NCI-H1092 treated with DMSO at 0.1 percent for 48 hours (cell line): ENCODE measurements at places on chromosomes 7 and 10.

GRCh38 chr10:80453842-80454512 lies at the start of gene TSPAN14:
TSS of gene TSPAN14 (plus strand) at chr10:80454310. CDS start at chr10:80489234, 34,924 bp downstream.
- peak; percentile 36 for DNase-seq

DNA sequence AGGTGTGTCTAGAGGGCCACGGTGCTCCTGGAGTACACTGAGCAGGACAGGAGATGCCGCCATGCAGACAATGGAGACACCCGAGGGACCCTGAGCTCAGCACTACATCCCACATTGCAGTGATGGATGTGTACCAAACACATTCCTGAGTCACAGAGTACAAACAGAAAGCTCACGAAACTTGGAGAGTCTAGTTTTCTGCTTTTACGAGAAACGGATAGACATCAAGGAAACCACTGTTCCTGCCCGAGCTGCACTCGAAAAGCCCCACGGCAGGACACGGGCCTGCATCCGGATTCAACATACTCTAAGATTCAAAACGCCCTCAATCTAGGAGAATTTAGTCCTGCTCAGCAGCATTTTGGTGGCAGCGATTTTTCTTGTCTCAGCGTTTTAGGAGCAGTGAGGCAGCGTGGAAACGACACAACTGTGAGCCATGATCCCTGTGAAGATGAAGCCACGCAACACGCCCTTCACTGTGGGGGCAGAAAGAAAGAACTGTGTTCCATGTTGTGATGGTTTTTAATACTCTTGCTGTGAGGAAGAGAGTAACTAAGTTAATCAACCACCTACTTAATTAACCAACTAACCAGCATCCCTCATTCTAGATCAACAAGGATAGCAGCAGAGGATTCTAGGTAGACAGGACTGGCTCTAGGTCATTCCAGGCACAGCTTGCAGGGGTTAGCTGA lies 3.2 kb downstream of the TNS3 start:
- no peak for DNase-seq

GRCh38 chr10:50600286-50600685 lies 23.5 kb downstream of the SGMS1 start:
- no peak for DNase-seq

DNA sequence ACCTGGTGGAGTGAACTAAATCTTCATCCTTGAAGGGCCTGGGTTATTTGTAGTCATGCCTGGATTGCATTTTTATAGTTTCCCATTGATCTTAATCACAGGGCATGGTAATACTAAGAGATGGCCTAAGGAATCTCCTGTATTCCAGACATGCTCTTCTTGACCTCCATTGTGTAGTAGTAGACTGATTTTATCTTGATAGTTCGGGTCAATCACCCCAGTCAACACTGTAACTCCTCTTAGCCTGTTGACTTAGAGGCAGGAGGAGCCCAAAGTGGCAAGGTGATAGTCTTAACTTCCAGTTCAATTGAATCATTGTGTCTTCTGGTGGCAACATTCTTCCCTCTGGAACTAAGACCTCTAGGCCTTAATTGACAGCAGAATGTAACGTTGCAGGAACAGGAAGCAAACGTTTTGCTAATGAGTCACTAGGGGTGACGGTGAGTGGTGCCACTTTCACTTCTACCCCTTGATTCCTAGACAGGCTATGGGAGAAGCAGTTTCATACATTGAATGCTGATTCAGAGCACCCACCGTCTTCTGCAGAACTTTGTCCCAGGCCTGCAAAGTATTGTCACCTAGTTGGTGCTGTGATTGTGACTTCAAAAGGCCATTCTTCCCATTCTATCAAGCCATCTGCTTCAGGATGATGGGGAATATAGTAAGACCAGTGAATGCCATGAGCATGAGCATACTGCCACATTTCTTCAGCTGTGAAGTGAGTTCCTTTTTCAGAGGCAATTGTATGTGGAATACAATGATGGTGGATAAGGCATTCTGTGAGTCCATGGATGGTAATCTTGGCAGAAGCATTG lies 24.0 kb upstream of the PAPSS2 start:
- DNase-seq = no peak

DNA sequence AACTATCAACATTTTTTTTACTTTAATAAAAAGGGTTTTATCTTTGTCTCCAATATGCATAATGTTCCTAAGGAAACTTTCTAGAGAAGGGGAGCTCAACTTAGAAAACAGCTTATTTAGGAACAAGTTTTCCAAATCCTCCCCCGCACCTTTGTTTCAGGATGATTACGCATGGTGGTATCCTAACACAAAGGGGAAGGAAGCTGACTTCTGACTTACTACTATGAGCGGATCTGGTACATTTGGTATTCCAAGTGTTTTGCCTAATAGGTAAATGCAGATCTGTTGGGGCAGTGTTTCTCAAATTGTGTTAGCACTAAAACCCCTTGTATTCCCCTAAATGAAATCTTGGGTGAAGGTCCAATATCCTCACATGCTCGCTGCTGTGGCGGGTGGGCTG lies 229.3 kb upstream of the KLF14 start:
- no peak for DNase-seq

GRCh38 chr10:112532189-112532588 lies 85.2 kb downstream of the VTI1A start:
- DNase-seq = no peak

DNA sequence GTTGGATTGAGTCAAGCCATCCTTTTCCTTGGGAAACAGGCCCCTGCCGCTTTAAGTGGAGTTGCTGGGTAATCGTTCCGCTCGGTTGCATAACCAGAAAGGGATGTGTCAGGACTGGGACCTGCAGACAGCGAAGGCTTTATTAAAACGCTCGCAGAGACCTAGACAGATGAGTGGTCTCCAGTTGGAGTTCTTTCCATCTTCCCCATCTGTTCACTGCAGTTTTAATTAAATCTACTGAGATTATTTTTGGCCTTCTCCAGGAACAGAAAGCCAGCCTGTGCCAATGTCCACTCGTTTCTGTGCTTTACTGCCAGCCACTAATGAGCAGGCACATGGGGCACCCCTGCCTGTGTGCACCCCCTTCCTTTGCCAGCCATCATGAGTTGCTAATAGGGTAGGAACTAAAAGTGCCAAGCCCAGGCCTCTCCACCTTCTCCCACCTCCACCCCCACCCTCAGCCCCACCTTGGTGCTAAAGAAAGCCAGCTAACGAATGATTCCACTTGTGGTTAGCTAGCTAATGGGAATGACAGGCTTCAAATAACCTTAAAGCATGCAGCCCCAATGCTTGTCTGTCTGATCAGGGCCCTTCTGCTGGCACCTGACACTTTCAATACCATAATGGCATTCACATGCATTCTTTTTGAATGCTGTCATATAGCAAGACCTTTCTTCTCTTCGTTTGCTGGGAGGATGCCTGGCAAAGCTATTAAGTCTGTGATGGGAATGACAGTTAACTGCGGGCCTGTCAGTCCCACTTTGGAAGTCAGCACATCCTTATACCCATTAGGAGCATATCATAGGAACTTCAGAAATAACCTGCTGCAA lies 556.8 kb upstream of the GALNT17 start:
- DNase-seq = peak; percentile 93

DNA sequence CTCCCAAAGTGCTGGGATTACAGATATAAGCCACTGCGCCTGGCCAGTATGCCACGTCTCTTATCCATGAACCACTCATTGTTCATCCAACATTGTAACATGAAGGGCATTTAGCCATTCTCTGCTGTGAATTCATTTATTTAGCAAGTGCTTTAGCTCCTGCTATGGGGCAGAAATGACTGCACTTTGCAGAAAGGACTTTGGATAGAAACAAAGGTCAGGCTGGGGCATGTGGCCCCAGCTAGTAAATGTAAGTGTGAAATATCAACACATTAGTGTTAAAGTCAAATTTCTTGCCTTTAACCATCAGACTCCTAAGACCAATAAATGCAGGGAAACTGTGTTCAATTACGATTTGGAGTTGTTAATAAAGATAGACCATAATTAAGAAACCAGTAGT lies 27.7 kb upstream of the TAX1BP1 start:
- DNase-seq = no peak

DNA sequence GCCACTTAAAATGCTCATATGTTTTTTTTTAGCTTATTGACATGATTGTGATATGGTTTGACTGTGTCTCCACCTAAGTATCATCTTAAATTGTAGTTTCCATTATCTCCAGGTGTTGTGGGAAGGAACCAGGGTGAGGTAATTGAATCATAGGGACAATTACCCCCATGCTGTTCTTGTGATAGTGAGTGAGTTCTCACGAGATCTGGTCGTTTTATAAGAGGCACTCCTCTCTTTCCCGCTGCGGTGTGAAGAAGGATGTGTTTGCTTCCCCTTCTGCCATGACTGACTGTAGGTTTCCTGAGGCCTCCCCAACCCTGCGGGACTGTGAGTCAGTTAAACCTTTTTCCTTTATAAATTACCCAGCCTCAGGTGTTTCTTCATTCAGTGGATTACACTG lies 80.5 kb upstream of the ETV1 start:
- DNase-seq = no peak

DNA sequence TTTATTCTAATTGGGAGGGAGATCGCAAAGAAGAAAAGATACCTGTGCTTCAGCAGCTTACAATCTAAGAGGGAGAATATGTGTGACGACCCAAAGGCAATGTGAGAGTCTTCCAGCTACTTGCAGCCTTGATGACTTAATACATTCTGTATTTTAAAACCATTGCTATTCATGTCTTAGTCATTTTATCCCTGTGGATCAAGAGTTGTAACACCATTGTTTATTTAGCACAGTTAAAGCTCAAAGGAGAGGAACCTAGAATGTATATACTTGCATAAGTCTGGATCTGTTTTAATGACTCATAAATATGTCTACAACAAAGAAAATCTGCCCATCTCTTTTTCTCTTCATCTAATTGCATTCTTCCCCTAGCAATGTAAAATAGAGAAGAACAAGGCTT lies 117.9 kb upstream of the DLX6 start:
- no peak for DNase-seq

GRCh38 chr7:98594348-98594747 lies 22.7 kb upstream of the NPTX2 start:
- no peak for DNase-seq

GRCh38 chr7:18689551-18689950 lies 194.0 kb downstream of the HDAC9 start:
- DNase-seq = no peak

GRCh38 chr7:91683823-91684222 lies 196.7 kb downstream of the MTERF1 start:
- DNase-seq = no peak

GRCh38 chr7:35705932-35706461 lies 11.1 kb upstream of the HERPUD2 start:
- no peak for DNase-seq

- DNase-seq = no peak
Measured at GRCh38 chr7:78057571-78057970, 259.0 kb downstream of the PHTF2 start.

DNA sequence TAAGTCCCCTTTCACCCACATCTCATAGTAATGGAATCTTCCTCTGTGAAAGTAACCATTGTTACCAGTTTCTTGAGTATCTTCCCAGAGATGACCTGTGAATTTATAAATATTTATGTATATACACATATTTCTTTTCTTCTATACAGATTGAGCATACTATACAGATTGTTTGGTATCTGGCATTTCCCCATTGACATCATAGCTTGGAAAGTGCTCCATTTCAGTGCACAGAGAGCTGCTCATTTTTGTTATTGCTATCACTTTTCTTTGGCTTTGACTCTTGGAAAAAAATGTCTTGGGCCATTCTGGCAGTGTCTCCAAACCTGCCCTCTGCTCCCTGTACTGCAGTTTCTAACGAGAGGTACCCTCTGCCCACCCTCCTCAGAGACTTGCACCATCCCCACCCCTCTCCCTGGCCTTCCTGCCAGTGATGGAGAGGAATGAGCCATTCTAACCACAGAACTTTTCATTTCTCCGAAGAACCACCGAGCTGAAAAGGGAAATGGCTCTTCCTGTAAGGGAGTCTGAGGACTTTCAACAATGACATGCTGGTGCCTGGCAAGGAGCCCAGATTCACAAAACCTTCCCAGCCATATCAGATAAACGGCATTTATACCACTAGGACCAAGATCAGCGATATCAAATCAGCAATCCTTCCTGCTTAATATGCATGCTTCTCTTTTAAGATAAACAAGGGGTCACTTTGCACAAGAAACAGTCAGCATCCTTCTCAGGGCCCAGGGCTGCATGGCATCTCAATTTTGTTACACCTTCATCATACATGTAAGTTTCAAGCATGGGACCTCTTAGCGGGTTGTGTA lies 19.7 kb upstream of the CCSER2 start:
- DNase-seq = peak; percentile 17

DNA sequence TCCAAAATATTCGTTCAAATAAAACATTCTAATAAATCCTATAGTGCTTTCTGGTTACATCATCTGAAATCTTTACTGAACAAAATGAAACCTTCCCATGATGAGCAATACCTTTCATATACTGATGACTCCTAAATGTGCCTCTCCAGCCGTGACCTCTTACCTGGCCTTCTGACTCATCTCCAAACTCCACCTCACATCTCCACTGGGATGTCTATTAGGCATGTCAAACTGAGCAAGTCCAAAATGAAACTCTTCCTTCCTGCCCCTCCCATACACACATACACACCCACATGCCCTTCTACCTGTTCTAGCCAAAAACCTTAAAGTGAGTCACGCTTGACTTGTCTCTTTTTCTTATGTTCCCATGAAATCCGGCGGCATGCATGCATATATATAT lies 22.9 kb downstream of the GSAP start:
- no peak for DNase-seq

- DNase-seq = no peak
Measured at GRCh38 chr7:20402747-20403230, 72.1 kb downstream of the ITGB8 start.

DNA sequence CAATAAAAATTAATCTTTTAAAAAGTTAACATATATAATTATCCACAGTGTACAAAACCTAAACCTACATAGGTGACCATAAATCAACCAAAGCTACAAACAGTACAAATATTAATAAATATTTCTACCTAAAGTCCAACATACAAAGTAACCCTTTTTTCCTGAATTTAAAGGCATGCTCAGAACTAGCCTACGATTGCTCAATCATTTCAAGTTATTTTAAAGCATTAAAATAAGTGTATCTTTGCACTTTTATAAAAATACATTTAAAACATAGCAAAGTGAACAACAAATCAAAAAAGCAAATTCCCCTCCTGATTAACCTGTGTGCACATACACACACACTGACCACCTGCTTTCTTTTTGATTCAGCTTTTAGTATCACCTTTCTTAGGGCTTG lies 202.2 kb downstream of the PARD3 start:
- DNase-seq = no peak

DNA sequence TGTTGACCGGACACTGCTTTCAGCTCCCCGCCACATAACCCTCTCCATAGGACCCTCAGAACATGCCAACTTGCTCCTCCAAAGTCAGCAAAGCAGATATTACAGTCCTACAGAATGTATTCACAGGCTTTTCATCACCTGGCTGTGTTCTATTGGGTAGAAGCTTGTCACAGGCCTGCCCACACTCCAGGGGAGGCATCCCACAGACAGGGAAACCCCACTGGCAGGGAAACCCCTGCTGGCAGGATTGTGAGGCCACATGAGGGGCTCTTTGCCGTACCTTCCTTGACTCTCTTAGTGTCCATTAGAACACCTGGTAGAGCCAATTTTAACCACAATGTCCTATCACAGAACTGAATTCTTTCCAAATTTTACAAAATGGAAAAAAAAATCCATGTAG lies 344.2 kb upstream of the MGMT start:
- no peak for DNase-seq
